MV-4-11 (cell line): ENCODE measurements at places on chromosomes 4 and X.

DNA sequence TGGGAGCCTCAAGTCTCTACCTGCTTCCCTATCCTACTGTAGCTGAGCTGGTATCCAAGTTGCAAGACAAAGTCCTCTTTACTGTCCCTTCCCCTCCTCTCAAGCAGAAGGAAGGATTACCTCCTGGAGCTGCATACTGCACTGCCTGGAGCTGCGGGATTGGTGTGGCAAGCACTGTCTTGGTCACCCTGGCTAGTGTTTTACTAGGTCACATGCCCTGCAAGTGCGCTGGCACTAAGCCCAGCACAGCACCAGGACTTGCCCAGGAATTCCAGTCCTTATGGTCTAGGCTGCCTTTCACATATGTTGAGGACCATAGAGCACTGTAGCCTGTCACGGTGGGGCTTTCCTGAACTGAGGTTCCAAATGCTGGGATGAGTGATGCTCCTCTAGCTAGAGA lies 227.3 kb upstream of the ZC4H2 start:
- no peak for DNase-seq

DNA sequence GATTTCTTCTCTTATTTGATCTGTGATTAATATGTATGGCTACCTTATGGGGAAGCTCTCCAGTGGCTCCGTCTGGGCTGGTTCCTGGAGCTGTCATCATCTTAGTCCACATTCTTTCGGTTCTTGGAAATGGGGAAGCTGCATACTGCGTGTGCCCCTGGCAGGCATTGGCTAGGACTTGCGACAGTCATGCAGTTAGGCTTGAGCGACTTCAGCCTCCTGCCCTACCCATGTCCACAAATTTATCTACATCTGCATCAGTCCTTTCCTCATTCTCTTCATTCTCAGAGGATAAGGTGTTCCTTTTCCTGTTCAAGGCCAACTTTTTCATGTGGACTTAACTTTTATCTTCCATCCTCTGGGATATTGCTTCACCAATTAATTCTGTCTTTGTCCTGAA lies 214.2 kb downstream of the RELL1 start:
- DNase-seq, result peak; percentile 87

- no peak for DNase-seq
These were observed 93.7 kb downstream of the ADGRL3 start for GRCh38 chr4:61293707-61294400.

- no peak for DNase-seq
These were observed 296.6 kb upstream of the PPARGC1A start for GRCh38 chr4:24186466-24186865.

GRCh38 chrX:24262309-24262708 lies 51.6 kb downstream of the SUPT20HL2 start:
- no peak for DNase-seq

DNA sequence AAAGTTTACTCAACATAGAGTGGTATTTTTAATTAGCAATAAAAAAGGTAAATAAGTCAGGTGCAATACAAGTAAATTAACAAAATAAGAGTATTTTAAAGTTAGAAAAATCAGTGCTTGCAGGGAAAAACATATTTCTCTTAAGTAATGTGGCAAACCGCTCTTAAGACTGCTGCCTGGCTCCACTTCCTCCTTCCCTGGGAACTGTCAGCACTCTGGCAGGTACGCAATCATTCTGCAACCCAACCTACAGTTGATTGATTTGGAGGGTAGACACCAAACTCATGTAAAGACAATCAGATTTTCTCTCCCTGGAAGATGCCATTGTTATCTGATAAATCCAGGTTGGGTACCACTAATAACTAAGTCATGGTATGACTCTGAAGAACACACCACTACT lies 63.9 kb downstream of the PPP3CA start:
- peak; percentile 48 for DNase-seq

DNA sequence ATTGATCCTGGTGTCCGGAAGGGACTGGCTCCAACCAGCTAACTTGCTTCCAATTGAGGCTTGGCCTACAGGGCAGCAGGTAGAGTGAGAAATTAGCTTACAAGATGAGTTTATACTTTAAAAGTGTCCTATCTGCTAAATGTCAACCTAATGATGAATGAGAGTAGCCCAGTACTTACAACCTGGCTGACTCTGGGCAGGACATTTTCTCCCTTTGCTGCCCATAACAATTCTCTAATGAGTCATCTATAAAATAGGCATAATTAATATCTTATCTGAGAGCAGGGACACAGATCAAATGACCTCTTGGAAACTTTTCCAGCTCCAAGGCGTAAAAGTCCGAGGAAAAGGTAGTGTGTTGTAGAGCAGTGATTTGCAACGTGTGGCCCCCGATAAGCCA lies 398.4 kb upstream of the BOD1L1 start:
- DNase-seq, result no peak

- DNase-seq, result no peak
These were observed 85.8 kb downstream of the EVC2 start for GRCh38 chr4:5622596-5622995.

DNA sequence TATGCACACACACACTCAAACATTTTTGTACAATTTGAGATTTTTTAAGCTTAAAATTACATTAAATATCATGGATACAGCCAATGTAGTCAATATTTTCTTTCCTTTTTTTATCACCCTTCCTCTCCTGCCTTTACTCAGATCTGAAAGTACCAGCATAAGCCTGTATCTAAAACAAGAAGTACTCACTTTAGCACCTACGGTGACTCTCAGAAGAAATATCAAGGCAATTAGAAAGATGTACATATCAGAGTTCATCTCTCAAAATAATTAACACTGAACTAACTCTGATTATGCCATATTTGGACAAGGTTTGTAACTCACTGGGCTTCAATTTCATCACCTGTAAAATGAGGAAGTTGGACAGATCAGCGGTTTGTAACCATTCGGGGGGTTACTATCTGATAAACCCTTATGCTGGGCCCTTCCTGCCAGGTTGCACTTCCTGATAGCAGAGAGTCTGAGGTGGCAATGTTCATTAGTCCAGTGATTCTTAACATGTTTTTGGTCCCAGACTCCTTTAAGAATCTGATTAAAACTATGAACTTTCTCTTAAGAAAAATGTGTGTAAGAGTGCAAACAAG lies 5.7 kb upstream of the GPR174 start:
- peak; percentile 86 for DNase-seq
